Activated effector memory CD4-positive, alpha-beta T cell treated with Interleukin-2 at 50 U/mL for 16 hours (primary cell): ENCODE measurements at places on chromosomes 12 and 14.

DNA sequence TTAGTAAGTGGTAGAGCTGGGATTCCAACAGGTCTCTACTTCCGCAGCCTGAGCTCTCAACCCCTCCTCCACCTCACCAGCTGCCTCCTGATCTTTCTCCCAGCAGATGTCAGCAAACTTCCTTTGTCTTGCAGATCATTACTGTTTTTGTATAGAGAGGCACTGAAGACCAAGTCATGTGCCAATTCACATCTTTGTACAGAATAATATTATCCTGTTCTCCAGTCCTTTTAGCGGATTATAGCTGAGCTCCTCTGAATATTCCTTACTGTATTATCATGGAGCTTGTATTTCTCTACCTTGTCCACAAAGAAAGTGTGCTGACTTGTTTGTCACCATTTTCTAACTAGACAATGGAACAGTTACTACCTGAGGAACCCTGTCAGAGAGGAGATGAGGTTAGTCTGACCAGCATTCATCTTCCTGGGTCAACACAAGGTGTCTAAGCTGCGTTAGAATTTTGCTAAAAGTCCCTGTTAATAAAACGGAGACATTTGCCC, 142.3 kb upstream of the ARHGAP5 start:
- no peak for DNase-seq

DNA sequence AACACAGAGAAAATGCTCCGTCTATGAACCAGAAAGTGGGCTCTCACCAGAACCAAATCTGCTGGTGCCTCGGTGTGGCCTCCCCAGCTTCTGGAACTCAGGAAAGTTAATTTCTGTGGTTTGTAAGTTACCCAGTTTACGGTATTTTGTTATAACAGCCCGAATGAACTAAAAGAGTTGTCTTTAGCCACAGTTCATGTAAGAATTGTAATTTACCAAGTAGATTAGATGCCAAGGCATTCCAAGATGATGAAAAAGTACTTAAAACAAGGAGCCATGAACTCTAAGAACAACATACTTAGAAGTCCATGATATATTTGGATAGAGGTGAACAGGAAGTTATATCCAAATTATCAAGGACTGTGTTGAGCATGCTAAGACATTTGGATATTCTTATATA, 259.9 kb upstream of the GARIN6 start:
- DNase-seq: no peak

DNA sequence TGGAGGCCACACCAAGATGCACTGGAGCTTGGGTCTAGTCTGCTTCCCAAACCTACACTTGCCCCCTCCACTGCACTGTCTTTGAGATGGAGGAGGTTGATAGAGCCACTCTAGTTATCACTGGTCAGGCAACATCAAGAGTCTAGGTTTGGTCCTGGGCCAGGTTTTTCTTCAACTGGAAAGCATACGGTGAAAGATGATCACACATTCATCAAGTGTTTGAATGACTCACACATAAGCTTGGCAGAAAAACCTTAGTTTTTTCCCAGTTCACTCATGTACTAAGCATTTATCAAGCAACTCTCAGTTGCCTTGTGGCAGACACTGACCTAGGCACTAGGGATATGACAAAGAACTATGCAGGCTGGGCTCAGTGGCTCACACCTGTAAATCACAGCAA, 84.5 kb downstream of the PLEKHG3 start:
- DNase-seq: no peak

GRCh38 chr12:72075401-72075800, 136.8 kb downstream of the TPH2 start:
- DNase-seq: no peak
